ENCODE measurements at places on chromosomes 12 and 14. TPM values are rescaled to one million over a fixed set of nuclear protein-coding genes. Genes with fewer than 3 reads are reported as not detected.
A peak's percentile ranks its signal among the peaks of the same experiment; 100 is the strongest.

- DNase-seq: no peak
Measured at GRCh38 chr12:81758421-81759189, 545 bp downstream of the PPFIA2 start.

DNA sequence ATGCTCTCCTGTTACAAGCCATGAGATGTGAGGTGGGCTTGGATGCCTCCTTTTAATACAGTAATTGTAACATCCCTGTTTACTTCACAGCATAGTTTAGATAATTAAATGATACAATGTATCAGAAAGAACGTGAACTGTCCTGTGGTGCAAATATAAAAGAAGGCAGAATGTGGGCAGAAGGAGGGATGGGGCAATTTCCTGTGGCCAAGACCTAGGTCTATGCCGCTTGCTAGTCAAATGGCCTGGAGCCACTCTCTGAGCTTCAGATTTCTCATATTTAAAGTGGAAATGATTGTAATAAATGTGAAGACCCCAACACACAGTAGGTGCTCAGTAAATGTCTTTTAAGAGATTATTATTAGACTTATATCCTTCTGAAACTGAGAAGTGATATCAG, 24.0 kb upstream of the EVL start:
- no peak for DNase-seq

GRCh38 chr14:32077081-32078022, at the start of gene ARHGAP5:
ARHGAP5 (plus strand) TSS chr14:32077304; CDS start chr14:32090670, 13,366 bp downstream.
- peak; percentile 35 for DNase-seq

DNA sequence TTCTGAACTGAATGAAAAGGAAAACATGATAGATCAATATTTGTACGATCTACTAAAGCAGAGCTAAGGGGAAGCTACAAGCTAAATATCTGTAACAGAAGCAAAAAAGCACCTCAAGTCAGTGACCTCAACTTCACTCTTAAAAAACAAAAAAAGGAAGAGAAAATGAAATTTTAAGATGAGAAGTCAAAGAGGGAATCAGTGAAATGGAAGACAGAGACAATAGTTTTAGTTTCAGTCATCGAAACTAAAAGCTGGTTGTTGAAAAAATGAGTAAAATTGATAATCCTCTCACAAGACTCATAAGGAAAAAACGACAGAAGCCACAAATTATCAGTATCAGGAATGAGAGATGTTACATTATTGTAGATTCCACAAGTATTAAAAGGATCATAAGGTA, 11.9 kb upstream of the SLC2A13 start:
- DNase-seq: no peak

GRCh38 chr12:128818065-128819022, 5.4 kb downstream of the SLC15A4 start:
- DNase-seq: no peak

- DNase-seq: no peak
Measured at GRCh38 chr12:124408822-124409517, 114.1 kb downstream of the RFLNA start.

GRCh38 chr14:105508069-105508468, 17.0 kb downstream of the TEDC1 start:
- DNase-seq: no peak

DNA sequence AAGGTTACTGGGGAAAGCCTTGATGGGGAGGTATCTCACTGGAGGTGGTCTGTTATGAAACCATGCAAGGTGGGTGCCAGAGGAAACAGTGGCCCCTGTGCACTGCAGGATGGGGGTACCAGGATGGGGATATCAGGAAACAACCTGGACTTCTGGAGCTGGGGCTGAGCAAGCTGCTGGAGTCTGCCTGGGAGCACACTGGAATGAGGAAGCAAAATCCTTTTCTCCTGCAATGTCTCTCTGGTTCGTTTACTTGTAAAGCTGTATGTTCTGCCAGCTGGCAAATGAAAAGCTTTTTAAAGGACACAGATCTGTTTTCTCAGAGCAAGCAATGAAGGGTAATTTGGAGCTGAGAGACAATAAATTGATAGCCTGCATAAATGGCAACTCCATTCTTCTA, 23.2 kb upstream of the SERPINA1 start:
- DNase-seq: no peak

DNA sequence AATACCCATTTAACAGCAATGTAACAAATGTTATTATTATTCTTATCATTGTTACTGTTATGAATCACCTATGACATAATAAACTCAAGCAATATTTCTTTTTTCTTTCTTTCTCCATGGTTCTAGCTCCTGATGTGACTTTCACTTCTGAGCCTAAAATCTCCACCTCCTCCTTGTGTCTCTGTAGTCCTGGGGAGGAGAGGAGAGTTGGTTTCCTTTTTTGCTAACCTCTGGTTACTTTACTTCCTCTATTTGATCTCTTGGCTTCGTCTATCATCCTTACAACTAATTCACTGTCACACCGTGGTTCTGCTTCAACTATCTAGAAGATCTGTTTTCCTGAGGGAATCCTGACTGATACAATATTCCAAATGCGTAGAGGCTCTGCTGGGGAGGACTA, 456.6 kb downstream of the VRK1 start:
- no peak for DNase-seq

DNA sequence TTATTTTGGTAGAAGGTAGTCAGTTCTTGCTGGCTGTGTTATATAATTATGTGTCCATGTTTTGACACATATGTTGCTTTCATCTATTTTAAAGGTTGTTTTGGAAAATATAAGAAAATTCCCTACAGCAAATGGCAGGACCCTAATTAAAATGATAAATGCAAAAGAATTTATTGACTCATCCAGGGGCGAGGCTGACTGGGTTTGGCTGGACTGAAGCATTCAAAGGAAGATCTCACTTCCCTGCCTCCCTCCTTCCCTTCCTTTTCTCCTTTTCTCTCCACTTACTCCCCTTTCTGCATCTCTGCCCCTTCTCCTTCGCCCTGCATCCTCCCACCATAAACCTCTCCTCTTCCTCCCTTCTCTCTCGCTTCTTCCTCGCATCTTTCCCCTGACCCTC, 129.6 kb downstream of the SNAPC1 start:
- DNase-seq: no peak

DNA sequence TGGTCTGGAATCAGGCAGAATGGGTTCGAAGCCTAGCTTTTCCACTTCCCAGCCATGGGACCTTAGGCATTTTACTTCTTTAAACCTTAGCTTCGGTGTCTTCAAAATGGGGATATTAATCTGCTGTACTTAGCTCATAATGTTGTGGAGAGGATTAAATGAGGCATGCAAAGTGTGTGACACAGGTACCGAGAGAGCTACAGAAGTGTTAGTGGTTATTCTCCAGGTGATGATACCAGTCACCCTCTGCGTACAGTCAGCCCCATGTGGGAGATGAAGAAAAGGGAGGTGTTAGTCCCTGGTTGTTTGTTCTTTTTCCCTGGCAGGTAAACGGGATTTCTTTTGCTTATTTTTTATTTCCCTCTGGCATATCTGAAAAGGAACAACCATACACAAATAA, 212.1 kb downstream of the PHLDA1 start:
- no peak for DNase-seq

GRCh38 chr12:120247621-120248030, 17.9 kb downstream of the PXN start:
- no peak for DNase-seq

GRCh38 chr14:33363682-33364081, 425.0 kb downstream of the NPAS3 start:
- DNase-seq: no peak

DNA sequence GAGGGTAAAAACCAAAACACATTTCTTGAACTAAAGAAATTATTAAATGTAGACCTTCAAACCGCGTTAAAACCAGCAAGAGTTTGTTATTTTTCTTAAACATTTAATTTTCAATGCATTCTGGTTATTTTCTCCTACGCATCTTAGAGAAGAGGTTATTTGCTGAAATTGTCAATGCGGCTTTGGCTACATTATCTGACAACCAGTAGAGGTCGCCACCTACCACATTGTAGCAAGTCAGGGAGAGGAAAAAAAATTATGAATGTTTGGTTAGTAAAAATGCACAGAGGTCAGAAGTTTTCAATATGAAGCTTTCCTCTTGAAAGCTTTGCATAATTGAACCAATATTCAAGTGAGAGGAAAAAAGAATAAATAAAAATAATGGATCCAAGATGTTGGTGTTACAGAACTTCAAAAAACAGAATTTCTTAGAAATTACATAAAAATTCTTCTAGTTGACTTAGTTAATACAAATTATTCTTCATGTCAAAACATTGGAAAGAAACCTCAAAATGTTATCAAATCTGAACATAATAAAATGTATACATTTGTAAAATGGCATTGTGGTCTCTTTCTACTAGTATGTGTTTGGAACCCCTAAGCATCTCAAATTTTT, 159.4 kb upstream of the TMTC2 start:
- DNase-seq: no peak

GRCh38 chr14:48398675-48399282, 723.4 kb upstream of the MDGA2 start:
- no peak for DNase-seq

- no peak for DNase-seq
Measured at GRCh38 chr12:31221551-31221945, 104.4 kb downstream of the SINHCAF start.

DNA sequence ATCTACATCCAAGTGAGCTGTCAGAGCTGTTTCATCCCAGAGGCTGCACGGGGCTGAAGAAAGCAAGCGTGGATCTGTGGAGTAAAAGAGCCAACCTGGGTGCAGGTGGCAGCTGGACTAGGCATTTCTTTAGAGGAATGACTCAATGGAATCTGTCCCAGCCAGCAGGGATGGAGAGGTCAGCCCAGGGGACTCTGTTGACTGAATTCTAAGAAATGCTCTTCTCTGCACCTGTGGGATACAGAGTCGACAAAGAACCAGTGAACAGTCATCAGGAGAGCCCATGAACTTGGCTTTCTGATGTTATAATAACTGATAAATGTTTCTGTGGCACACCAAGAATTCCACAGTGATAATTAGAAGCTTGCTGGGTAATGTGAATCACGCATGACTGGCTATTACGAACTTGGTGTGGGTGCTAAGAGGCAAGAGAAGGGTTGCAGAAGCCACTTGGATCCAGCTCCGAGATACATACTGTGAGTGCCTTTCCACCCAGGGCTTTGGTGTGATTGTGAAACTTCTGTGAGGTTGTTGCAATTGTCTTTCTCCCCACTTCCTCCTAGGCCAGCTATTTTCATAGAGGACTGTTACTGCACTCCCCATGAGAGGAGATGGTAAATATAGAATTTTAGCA, 16.2 kb downstream of the PYGL start:
- DNase-seq: no peak

DNA sequence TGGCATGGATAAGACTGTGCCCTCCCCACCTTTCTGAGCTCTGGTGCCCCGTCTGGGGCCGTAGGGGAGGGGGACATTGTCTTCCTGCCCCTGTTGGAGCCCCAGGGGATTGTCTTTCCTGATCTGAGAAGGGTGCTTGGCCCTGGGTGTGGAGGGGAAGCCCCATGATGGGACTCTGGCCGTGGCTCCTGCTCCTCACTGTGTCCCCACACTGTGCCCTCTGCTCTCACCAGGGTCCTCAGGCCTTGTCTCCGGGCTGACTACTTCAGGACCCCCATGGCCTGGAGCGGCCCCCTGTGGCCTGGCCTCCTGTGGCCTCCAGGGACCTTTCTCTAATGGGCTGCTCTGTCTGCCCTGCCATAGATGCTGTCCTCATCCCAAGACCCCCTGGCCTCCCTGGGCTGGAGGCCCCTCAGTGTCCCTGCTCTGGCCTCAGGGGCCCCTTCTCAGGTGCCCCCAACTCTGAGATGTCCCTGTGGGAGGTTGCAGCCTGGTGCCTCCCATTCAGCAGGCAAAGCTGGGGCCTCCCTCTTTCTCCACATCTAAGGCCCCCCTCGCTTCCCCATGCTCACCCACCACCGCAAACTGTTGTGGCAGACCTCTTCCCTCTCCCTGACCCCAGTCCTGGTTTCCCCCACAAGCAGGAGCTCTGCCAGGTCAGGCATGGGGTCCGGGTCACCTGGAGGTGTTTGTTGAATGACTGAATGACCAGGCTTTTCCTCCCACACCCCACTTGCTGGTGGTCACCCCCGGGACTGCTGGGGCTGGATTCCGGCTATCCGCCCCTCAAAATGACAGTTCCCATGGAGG, 4.0 kb downstream of the KIF26A start:
- DNase-seq: no peak

DNA sequence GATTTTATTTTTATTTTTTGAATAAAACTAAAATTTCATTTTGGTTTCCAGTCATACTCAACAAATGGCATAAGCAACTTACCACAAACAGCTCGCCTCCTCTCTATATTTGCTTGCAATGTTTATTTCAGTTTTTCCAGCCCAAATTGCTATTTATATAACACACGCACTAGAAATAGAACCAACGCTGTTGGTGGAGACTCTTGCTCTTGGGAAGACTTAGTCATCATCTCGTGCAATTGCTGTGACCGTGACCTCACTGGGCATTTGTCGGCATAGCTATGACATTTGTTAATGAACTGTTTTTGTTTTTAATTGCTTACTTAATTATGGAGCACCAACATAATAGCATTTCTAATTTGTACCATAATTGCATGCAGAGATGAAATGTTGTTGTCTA, 153.1 kb upstream of the OTX2 start:
- no peak for DNase-seq

DNA sequence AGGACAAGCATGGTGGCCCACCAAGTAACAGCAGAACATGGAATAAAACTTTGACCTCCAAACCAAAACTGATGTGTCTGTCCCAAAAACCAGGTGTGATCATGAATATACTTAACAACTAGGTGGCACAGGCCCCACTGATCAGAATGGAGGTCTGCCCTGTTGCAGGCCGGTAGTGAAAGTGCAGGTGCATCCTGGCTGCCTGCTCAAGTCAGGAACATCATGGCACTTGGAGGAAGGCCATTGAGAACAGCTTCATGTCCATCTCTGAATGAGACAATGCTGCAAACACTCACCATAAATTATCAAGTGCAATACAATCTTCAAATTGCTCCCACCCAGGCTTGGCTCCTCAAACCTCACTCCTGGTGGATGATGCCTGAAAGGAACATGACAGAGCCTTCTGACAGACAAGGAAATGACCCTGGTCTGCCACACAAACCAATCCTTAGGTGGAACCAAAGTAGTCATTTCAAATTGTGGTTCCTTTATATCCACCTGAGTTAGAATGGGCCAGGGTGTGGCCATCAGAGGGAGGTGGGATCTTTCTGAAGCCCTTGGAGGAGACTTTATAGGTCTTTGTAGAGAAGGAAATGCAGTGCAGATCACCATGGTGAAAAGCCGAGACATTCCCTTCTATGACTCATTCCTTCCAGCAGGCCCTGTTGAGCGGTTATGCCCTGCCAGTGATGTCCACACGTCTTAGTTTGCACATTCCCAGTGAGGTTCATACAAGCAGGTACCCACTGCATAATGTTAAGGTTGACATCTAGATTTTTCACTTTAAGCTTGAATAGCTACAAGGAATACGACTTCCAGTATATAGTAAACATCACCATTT, 36.0 kb downstream of the EGLN3 start:
- DNase-seq: no peak

The MSI1 gene
- total RNA-seq: not detected

The CIT gene
- 1.6 TPM for total RNA-seq

The LMO3 gene
- total RNA-seq: not detected

The ARG2 gene
- 3.7 TPM for total RNA-seq

The TAS2R14 gene
- 0.31 TPM for total RNA-seq

The ZNF10 gene
- 65.5 TPM for total RNA-seq

The NOVA1 gene
- total RNA-seq: not detected

All from CD8-positive, alpha-beta T cell (primary cell).